ENCODE measurements at places on chromosomes 2 and 18.

DNA sequence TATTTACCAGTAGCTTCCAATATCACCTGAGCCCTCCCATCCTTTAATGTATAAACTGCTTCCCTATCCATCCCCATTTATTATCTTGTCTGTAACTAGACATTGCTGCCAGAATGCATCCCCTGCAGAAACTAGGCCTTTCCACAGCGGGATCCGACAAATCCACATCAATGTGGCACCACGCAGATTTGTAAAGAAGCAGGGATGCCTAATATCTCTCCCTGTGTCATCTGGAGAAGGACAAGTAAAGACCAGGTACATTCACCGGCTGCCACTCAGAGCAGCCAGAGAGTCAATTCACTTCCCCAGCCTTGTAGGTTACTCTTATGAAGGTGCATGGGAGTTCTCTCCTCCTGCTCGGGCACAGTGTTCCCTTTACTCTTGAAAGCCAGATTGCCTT, 98.8 kb upstream of the MAP3K20 start:
- no peak for DNase-seq

DNA sequence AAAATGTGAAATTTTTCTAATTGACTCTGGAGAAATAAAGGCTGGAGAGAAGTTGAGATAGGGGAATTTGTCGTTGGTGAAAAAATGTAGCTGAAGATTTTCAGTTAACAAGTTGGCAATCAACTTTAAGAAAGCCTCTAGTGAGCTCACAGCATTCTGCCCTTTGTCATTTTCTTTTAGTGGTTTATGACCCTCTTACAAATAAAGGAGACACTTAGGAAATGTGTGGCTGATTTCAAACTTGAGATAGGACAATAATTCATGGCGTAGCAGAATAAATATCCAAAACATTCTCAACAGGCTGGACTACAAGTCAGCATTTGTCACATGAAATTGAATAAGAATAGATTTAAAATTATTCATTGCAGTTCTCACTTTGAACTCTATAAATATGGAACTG, 412.5 kb upstream of the SPHKAP start:
- DNase-seq, result no peak

- no peak for DNase-seq
These were observed 832.9 kb upstream of the FANCL start for GRCh38 chr2:59074071-59074470.

DNA sequence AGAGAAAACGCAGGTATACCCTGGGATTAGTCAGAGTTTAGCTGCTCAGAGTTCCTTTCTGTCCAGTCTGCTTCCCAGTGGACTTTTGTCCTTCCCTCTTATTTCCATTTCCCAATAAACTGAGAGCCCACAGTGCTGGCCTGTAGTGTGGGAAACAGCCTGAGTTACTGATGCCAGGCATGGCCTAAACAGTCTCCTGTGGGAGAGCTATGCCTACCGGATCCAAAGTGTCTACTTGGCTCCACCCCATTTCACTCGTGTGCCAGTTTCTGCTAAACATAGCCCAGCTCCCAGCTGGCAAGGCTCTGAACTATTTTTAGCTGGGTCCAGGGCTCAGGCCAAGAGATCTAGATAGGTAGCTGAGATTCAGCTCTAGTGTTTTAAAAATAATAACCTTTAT, 15.6 kb upstream of the PPP1CB start:
- DNase-seq, result no peak

DNA sequence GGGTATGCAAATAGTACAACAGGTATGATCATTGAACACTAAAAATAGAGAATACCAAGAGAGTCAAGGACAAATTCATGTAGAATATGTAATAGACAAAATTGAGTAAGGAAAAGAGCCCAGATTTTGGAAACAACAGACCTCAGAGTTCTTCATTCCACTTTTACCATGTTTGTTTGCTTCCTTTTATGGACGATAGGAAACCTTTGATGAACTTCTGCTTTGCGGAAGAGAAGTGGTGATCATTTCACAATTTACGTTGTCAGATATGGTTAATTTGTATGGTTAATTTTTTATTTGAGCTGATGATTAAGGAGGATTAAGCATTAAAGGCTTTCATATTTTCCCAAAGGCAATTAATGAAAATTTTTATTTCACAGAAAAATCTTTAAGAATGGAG, 16.3 kb downstream of the MARCHF7 start:
- no peak for DNase-seq

DNA sequence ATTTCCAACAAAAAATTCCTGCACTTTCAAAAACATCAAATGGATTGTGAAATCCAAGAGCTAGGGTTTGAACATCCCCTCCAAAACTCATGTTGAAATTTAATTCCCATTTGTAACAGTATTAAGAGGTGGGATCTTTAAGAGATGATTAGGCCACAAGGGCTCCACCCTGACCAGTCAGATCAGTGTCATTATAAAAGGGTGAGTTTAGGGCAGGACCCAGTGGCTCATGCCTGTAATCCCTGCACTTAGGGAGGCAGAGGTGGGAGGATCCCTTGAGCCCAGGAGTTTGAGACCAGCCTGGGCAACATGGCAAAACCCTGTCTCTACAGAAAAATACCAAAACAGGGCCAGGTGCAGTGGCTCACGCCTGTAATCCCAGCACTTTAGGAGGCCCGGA, 8.9 kb downstream of the GTF3C2 start:
- DNase-seq, result no peak

DNA sequence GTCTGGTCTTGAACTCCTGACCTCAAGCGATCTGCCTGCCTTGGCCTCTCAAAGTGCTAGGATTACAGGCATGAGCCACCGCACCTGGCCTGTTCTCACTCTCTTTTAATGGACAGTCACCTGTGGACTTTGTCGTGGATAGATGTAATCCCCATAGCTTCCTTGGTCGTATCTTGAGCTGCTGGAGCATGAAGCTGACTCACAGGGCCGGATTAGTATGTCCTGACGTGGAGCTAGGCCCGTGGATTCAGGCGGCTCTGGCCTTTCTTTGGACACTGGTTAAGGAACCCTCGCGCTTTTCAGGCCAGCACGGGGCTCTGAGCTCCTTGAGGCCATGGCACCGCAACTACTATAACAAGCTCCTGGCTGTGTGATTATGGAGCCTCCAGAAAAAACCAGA, 27.5 kb upstream of the GBX2 start:
- DNase-seq, result no peak

DNA sequence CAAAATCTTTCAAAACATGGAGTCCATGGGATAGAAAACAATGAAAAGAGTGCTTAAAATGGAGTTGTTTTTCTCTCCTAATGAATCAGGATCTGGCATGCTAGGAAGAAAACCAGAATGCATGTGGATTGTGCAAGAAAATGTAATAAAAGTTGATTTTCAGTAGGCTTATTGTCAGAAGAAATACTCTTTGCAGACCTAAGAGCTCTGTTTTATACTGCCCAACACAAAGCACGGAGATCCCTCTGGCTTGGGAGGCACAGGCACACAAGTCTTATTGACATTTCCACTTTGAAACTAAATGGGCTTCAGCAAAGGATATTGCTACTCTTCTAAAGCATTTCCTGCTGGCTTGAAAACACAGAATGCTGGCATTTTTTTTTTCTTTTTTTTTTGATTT, 15.5 kb upstream of the DAPL1 start:
- no peak for DNase-seq

GRCh38 chr2:156057647-156058046, 274.9 kb downstream of the NR4A2 start:
- DNase-seq, result no peak

- DNase-seq, result no peak
These were observed 71.7 kb downstream of the EIPR1 start for GRCh38 chr2:3305952-3306351.

GRCh38 chr2:179024445-179024844, 25.5 kb downstream of the CCDC141 start:
- no peak for DNase-seq

DNA sequence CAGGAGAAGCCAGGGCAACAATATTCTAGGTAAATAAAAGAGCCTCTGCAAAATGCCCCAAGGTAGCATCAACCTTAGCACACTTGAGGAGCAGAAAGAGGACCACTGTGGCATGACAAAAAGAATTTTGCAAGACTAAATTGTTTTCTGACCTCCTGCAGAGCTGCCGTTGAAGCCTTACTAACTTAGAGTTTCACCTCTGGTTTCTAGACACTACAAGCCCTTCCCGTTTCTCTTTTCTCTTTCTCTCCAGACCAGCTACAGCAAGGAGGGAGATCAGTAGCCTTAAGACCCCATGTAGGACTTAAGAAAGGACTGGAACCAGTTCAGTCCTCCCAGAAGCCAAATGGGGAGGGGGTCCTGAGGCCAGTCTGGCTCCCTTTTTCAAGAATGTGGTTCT, 73.3 kb upstream of the SP3 start:
- no peak for DNase-seq

GRCh38 chr2:10149635-10150034, 27.1 kb downstream of the RRM2 start:
- no peak for DNase-seq

GRCh38 chr2:46347648-46348280, 50.6 kb downstream of the EPAS1 start:
- no peak for DNase-seq

GRCh38 chr2:239444626-239445577, 44.1 kb upstream of the HDAC4 start:
- DNase-seq, result no peak

DNA sequence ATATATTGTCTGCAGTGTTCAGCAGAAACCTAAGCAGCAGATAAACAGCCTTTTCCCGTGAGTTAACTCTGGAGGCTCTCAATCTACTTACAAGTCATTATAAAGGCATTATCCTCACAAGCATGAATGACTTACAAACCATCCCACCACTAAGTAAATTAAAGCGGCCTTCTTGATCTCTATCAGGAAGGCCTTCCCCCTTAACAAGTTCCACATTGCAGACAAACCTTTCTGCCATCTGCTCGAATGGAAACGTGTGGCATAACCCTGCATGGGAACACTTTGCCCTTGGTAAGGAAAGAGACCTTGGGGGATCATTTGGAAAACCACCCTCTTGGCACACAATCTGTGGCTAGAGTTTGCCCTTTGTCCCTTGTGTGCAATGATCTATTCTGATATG, 199.5 kb downstream of the OSR1 start:
- DNase-seq, result no peak

DNA sequence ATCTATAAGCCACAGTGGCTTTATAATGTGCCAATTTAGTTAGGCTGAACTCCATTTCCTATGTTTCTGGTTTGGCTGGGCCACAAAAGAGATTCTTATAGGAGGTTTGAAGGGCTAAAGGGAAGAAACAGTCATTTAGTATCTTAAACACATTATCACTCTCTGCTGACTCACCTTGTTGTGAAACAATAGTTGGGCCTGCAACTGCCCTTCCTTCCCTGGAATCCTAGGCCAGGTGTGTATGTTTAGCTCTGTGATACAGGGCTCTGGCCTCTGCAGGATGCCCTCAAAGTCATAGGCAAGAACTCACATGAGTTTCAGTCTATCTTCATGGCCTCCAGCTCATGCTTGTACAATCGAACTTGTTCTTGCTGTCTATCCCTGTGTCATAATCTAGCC, 400.0 kb upstream of the CELF4 start:
- no peak for DNase-seq

GRCh38 chr2:109472974-109473373, 140.8 kb downstream of the SEPTIN10 start:
- DNase-seq, result no peak

DNA sequence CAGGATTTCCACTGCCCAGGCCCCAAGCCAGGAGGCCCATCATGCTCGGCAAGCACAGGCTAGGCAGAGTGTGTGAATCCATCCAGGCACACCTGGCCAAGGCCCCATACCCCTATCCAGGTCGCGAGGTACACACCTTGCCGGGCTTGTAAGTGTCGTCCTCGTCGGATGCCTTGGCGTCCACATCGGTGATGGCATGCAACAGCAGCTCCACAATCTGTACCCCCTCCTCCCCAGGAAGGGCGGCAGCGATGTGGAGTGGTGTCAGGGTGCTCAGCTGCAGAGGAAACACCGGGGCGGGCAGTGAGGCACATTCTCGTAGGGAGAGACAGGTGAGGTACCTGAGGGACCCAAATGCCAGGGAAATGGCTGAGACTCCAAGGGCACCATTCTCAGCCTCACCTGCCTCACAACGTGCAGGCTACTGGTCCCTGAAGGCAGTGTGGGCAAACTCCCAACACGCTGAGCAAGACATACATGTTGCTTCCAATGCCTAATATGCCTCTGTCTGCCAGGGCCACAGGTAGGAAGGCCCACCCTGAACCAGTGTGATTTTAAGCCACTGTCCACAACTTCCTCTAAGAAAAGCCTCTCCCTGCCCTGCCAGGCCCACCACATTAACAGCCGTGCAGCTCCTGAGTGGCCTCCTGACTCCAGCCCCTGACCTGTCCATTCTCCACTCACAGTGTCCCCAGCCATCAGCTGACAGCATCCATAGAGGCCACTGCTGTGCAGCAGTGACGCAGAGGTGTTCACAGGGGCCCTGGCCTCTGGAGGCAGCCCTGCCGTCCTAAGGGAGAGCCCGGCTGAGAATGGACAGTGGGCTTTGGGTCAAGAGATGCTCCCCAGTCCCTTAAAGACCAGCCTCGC, 44.9 kb downstream of the ANKMY1 start:
- no peak for DNase-seq

DNA sequence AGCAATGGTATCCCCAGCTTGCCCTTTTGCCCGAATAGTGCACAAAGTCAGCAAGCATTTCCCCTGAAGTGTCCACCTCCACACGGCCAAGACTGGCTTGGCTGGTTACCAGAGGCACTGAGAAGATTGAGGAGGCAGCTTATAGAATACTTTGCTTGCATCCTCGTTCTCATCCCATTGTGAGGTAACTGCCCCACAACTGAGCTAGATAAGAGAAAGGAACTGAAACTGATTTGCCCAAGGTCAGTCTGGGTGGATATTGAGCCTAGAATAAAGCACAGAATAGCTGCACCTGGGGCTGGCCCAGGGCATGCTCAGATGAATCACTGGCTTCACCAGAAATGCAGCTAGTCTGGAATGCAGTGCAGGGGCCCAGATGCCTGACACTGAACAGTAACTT, 32.7 kb upstream of the MAP4K3 start:
- no peak for DNase-seq

DNA sequence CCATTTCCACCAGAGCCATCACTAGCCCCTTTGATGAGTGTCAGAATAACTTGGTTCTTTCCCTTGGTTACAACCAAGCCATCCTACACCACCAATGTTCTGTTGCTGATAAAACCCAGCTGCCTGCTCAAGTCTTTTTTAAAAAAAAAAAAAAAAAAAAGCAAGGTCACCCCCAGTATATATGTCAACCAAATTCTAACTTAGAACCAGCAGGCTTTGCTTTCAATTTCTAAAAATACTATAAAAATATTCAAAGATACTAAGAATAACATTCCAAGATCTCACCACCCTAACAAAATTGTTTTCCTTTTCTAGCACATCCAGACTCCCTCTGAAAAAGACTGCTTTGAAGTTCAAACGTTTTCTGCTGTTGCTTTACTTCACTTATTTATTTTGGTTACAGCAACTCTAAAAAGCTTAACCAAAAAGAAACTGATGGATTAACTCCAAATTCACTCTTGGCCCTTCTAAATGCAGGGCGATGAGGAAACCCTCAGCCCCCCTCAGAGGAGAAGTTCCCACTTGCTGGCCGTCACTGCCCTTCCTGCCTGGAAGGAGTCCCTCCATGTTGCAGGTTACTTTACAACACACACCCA, 10.9 kb downstream of the UXS1 start:
- DNase-seq, result no peak

GRCh38 chr18:2223849-2224248, 347.5 kb downstream of the METTL4 start:
- DNase-seq, result no peak
